ENCODE measurements at places on chromosomes 7 and 10.

DNA sequence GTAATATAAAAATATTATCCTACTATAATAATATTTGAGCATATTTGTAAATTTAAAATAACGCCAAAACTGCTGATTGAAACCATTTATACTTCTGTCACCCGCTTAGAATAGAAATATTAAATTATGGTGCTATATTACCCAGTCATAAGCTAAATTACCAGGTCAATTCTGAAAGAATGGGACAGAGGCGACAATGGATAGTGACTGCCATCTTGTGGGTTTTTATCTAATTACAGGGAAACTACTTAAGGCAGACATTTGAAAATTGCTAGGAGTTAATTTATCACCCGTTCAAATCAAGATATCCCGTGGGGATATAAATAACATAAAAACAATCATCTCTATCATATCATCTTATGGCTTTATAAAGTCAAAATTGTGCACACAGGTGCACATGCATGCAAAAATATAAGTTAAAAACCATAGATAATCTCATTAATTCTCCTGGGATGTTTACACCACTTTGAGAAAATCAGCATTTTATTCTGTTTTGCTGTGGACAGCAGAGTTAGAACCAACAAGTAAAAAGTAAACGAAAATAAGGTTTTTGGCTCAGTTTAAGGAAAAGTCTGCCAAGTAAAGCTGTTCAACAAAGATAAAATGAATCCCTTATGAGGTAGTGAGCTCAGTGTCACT is 41.3 kb upstream of the HPSE2 start:
- no peak for DNase-seq

GRCh38 chr10:89646889-89647657 is 2.0 kb upstream of the PANK1 start:
- DNase-seq, result no peak

DNA sequence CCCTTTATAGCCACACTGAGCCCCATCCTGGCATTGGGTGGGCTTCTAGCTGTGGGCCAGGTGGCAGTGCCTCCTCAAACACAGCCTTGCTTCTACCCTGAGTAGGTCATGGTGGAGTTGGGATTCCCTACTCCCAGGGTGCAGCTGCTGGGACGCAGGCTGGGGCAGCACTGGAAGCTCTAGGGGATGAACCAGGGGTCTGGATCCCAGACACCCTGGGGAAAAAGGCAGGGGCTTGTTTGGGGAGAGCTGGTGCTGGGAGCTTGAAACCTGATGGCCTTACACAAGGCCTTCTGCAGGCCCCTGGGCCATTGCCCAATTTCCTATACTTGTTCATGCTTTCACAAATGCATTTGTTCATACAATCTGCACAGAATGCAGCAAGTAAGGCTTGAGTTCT is 103.7 kb upstream of the CTBP2 start:
- DNase-seq, result no peak

GRCh38 chr7:45048748-45049147 is 40.0 kb downstream of the NACAD start:
- no peak for DNase-seq

- no peak for DNase-seq
Measured at GRCh38 chr10:32054094-32054493, 2.1 kb downstream of the KIF5B start.

DNA sequence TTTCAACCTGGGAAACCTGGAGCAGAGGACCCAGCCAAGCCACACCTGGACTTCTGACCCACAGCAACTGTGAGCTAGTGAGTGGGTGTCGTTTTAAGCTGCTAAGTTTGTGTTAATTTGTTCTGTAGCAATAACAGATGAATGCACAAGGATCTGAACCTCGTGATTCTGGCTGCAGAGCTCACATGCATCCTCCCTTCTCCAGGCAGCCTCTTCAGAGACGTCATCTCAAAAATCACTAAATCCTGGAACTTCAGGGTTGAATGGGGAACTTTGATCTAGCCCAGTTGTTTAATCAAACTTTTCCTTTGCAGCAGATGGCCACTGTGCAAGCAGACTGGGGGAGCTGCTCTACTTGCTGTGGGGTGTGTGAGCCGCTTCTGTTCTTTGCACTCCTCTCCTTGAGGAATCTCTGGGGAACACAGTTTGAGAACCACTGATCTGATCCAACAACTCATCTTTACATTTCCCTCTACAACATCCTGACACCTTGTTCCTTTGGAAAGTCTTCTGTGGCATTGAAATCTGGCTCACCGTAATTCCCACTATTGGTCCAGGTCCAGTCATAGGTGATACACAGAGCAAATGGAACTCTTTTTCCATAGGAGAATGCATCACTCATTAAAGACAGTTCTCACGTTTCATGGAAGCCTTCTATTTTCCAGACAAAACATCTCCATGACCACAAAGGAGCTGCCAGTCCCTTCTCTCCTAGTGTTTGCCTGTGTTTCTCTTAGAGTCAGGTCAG is 90.3 kb downstream of the CHN2 start:
- DNase-seq, result no peak

- no peak for DNase-seq
Measured at GRCh38 chr10:110643653-110644597, at the start of gene RBM20. TSS of gene RBM20 (plus strand) at chr10:110644336. CDS start at chr10:110644455, 119 bp downstream.

DNA sequence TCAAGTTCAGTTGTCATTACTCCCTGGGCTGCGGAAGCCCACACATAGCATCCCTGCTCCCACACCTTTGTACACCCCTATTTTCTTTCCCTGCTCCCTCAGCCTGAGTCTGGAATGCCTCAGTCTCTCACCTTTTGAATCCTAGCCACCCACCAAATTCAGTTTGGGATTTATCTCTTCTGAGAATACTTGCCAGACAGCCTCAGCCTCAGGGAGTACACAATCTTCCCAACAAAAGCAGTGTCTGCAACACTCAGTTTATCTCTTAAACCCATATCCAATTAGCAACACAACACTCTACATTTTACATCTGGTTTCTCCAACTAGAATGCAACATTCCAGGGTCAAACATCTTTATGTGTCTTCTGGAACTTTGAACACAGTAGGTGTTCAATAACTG is 190.2 kb downstream of the GPAM start:
- no peak for DNase-seq
